ENCODE measurements at places on chromosomes 2 and 18.

DNA sequence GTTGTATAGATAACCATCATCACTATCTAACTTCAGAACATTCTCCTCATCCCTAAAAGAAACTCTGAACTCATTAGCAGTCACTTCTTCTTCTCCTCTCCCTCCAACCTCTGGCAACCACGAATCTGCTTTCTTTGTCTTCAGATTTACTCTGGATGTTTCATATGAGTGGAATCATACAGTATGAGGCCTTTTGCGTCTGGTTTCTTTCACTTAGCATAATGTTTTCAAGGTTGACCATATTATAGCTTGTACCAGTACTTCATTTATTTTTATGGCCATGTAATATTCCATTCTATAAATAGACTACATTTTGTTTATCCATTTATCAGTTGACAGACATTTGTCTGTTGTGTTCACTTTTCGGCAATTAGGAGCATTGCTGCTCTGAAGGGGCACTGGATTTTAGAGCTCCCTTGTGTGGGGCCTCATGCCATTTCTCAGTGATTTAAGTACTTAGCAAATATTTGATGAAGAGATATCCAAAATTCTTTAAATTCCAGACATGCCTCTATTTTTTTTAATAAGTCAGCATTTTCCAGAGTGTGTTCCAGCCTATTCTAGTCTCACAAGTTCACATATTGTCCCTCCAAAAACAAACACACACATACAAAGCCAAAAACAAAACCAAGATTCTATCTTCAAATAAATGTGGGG, 22.5 kb upstream of the MAP3K20 start:
- DNase-seq: no peak

- no peak for DNase-seq
Observed at GRCh38 chr18:39667905-39668304, 2102.3 kb upstream of the CELF4 start.

DNA sequence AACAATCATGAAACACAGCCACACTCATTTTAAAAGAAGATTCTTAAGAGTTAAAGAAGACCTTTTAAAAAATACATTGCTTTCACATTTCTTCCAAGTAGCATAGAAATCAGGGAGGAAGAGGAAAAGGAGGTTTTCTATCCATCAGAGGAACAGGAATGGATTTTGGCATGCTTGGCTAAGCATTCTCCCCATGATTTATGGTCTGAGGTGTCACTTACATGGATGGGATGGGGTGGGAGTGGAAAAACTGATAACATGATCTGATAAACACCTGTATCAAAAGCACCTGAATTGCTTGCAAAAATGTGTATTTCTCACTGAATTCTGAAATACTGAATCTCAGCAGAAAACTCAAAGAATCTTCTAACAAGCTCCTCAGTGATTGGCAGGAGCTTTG, 265.9 kb downstream of the NRXN1 start:
- DNase-seq: no peak

DNA sequence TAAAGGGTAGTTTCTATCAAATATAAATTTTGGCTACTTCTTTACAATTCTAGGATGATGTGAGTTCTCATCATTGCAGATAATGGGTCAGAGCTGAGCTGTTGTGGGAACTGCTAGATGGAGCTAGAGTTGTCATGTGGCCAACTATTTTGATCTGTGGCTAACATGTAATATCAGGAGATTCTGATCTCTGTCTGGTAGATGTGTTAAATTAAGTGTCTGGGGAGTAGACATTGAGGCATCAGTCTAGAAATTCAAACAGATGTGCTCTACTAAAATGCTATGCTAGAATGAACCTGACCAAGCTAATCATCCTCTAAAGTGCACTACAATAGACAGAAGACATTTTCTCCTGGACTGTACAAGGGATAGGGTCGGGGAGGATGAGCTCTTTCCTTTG, 30.3 kb upstream of the DARS1 start:
- DNase-seq: no peak

- DNase-seq: no peak
Observed at GRCh38 chr2:70321370-70321769, 19.5 kb upstream of the FAM136A start.

DNA sequence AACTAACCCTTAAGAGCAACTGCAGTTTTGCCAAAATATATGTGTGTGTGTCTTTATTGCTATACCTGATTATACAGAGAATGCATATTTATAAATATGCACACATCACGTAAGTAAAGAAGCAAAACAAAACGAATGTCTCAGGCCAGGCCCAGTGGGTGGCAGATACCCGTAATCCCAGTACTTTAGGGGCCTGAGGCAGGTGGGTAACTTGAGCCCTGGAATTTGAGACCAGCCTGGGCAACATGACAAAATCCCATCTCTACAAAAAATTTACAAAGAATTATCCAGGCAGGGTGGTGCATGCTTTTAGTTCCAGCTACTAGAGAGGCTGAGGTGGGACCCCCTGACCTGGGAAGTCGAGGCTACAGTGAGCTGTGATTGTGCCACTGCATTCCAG, 745.3 kb downstream of the SATB2 start:
- DNase-seq: no peak
